Uterus (tissue), 4 donors: ENCODE measurements at places on chromosomes 3 and 15.

GRCh38 chr3:141060327-141060726 is 9.2 kb downstream of the SPSB4 start:
- DNase-seq: no peak

DNA sequence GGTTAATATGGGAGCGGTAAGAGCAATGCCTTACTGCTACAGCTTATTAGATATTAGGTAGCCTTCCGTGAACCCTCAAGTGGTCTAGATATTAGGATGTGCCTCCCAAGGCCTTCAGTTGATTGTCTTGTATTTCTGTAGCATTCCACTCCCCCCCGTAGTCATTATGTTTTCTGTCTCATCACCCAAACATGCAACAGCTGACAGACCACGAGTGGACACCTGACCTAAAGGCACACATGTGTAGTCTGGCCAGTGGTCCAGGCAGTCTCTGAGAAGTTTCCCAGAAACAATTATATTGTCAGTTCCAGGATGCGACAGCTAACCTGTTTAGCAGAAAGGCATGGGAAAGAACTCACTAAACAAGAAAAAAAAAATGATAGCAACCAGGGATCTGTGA is 1000.9 kb downstream of the AGBL1 start:
- DNase-seq: no peak

DNA sequence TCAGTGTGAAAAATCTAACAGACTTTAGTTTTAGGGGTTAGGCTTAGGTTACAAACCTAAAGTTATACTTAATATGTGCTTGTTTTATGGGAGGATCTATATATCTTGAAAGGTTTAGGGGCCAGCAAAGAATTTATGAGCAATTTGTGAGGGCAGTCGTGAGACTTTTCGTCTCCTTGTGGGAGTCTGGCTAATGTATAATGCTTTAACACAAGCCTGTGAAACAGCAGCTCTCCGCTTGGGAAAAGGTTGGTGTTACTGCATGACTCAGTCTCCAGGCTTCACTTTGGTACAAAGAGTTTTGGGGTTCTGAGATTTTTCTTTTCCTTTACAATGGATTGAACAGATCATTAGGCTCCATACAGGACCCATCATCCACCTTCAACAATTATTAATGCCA is 79.0 kb upstream of the MFGE8 start:
- DNase-seq: no peak

DNA sequence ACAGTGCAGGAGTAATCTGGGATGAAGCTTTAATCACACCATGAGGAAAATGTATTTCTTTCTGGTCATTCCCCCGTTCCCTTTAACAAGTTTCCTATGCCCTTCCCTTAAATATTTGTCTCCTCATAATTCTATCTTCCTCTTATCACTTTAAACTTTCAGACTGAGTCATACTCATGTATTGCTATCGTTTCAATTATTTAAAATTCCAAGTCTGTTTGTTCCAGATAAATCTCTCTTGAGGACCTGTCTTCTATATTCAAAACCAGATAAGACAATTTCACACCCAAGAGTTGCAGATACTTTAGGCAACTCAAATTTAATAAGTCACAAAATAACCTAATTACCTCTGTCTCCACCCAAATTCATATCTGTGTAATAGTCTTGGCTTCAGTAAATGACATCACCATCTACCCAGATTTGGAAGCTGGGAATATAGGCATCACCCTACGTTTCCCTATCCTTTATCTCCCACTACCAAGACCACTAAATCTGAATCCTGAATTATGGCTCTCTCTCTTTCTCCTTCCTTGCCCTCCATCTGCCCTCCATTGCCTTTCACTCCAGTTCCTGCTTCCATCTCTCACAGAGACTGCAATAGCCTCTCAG is 220.1 kb downstream of the PYDC2 start:
- no peak for DNase-seq

DNA sequence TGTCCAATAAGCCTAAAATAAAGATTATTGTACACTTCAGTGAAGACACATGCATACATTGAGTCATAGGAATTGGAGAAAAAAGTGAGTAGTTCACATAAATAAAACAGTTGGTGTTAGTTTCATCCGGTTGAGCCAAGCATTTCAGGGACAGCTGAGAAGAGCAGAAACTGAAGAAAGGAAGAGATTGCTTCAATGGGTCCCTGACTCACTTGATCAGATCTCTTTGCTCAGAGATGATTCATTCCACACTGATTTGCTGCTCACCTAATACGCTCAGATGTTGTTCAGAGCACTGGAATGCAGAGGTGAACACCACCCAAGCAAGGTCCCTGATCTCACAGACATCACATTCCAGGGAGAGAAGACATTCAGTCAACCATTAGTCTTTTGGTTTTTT is 93.7 kb downstream of the RAD18 start:
- DNase-seq: no peak

DNA sequence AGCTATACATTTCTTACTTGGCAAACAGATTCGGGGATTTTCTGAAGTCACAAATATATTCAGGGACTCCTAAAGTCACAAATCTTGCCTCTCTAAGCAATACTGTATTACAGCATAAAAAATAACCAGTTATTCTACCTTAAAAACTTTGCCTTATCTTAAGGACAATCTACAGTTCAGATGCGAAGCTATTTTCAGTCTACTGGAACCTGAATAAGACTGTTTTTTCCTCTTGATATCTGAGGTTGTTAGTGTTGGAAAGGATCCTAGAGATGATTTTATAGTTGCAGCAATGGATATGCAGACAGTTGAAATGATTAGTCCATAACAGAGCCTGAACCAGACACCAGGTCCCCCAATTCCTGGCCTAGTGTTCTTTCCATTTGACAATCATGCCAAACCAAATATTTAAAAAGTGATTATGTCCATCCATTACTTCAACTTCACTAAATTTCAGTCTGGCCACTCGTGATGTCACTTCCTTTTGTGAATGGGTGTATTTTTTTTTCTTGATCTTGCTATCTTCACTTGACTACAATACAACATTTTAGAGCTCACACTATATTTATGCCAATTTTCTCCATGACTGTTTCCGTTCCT is 1.8 kb downstream of the HDGFL3 start:
- no peak for DNase-seq

GRCh38 chr15:70519004-70519365 is 244.4 kb downstream of the UACA start:
- no peak for DNase-seq

DNA sequence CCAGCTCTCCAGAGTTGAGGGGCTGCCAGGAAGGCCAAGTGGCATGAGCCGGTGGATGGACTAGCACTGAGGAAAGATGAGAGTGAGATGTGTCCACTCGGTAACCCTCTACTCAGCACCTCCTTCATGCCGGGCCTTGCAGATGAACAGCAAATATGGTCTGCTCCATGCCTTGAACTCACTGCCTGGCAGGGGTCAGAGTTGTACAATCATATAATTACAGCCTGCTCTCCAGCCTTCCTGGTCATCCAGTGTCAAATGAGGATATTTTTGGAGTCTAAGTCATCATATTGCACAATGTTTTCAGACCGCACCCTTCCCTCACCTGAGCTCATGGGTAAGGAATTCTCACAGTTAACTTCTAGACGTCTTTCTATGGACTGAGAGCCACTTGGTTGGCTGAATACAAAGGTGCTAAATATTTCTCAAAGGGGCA is 4.9 kb downstream of the MGLL start:
- no peak for DNase-seq

DNA sequence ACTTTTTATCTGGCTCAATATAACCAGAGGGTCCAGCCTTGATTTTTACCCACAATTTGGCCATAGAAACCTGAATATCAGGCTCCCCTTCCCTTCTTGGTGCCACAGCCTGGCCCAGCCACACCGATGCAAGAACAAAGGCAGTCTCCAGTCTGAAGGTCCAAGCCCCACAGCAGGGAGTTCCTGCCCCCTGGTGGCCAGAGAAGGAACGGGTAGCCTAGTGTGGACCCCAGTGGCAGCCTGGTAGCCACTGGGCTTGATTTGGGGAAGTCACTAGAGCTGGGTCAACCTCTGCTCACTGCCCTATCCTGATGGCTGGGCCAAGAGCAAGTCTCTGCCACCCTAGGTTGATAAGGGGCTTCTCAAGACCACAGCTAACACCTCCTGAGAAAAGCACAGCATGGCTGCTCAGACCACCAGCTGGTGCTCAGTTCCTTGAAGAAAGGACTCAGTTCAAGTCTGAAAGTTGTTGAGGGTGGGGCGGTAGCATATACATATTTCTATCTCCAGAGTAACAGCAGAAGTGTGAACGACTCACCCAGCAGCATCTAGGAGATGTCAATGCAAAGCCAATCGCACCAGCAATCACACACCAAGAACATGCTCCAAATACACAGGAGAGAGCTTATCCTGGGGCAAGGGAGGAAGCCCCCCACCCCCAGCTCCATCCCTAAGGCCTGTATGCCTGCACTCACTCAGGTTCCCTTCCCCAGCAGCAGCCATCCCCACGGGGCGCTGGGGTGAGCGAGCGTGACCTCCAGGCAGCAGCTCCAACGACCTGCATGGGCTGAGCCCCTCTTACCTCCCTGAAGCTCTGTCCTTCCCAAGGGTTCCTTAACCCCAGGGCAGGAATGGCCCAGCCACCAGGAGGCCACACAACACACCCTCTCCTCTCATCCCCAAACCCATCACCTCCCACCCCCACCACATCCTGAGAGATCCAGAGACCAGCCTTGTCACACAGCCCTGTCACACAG is 7.6 kb downstream of the PFKFB4 start:
- DNase-seq: peak; percentile 85

GRCh38 chr15:70935631-70936030 is 43.0 kb downstream of the LRRC49 start:
- DNase-seq: no peak

DNA sequence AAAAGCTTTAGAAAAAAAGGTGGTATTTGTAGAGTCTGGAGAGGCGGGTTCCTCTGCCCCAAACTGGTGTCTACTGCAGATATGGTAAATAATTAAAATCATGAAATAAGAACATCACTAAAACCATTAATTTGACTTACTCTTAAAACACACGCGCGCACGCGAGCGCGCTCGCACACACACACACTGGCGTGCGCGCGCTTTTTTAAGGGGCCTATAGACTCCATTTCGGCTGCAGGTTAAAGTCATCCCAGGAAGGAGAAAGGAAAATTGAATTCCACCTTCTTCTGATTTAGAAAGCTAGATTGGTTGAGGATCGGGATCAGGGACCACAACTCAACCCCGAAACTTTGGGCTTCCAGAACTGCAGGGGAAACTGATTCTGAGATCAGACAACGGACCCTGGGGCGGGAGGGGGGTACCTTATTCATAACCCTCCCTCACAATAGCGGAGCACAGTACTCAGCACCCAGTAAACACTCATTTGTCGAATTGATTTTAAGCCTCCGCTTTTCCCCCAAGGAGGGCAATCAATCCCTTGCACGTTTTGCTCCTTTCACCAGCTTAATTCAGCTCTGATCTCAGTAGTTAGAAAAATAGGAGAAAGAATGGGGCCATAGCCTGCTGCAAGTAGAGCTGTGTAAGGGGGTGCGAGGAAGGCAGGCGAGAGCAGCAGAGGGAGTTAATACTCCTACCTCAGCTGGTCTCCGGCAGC is 509 bp upstream of the LRRC3B start:
- DNase-seq: no peak

DNA sequence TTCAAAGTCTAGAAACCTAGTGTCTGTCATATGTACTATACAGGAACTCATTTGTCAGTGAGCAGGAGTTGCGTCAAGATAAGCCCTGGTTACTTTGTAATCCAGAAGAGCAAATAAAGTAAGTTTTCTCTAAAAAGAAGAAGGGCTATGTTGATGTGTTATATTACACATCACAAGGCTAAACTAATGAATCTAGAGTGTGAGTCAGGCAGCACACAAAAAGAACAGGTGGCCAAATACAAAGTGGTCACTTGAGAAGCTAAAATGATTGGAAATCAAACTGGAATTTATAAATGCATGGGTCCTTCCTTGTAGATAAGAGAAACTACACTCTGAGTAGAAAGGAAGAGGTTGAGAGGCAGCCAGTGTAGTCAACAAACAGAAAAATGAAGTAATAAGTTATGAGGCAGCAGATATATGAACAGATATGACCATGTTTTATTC is 771.6 kb downstream of the DIPK2A start:
- DNase-seq: no peak

DNA sequence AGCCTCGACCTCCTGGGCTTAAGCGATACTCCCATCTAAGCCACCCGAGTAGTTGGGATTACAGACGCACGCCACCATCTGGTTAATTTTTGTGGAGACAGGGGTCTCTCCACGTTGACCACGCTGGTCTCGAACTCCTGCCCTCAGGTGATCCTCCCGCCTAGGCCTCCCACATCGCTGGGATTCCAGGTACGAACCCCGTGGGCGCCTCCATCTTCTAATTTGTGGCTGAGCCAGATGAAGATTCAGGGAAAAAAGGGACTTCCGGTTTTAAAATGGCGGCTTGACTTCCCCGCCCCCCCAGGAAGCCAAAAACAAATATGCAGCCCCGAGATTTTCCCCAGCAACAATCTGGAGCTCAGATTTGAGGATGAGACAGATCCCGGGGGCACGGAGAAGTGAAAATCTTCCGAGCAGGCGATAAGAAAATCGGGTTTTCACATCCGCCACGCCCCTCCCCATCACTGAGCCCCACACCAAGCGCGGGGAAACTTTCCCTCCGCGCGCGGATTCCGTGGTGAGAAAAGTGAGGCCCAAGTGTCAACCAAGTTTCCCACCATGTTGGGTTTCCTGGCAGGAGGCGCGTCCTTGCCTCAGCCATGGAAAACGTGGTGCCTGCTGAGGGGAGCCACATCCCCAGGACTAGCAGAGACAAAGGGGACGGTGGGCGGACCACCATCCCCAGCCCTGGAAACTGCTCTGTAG is 15.4 kb downstream of the CHST14 start:
- no peak for DNase-seq

GRCh38 chr3:17469954-17470353 is 272.5 kb downstream of the TBC1D5 start:
- no peak for DNase-seq

GRCh38 chr3:63349583-63350573 is 71.8 kb downstream of the SYNPR start:
- peak; percentile 27 for DNase-seq

DNA sequence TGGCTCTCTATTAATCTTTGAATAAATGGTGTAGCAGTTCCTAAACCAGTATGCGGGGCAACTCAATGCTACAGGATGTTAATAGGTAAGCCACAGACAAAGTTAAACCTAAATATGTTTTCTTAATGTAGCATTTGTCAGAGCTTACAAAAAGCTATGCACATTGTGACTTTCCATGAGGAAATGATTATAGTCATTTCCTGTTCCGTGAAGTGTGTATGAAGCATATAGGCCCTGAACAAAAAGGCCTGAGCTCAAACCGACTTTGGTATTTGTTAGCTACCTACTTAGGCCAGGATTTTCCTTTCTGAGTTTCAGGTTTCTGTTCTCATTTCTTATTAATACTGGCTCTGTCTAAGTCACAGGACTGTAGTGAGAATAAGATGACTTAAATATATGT is 14.2 kb downstream of the ZNF80 start:
- no peak for DNase-seq

DNA sequence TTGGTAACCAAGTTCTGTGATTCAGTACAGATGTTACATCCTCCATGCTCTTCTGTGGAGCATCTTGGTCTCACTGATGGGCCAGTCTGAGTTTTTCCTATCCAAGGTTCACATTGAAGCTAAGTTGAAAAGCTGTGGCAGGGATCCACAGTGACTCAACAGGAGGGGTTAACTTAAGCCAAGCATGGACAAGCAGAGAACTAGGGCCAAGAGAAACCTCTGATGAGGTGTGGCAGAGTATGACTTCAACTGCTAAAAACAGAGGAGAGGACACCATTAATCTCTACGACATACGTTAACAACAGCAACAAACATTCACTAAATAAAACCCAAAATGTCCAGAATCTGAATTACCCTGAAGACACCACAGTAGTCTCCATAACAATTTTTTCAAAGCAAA is 268.1 kb upstream of the UBE2E2 start:
- no peak for DNase-seq
